ENCODE measurements at places on chromosomes 3 and 15.
A peak's percentile ranks its signal among the peaks of the same experiment; 100 is the strongest.

DNA sequence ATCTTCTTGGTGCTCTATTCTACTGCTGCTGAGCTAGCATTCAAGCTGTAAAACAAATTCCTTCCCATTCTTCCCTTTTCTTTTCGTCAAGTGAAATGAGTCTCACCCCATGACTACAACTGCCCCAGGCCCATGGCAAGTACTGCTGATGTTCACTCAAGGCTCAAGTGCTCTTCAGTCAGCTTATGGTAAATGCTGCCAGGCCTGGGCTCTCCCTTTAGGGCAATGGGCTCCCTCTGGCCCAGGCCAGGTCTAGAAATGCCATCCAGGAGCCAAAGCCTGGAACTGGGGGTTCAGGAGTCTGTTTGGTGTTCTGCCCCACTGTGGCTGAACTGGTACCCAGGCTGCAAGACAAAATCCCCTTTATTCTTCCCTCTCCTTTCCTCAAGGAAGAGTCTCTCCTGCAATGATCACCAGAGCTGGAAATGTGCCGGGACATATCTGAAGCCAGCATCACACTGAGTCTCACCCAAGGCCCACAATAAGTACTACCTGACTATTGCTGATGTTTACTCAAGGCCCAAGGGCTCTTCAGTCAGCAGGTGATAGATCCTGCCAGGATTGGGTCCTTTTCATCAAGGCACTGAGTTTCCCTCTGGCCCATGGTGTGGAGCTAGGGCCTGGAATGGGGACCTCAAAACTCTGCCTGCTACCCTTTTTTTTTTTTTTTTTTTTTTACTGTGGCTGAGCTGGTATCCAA is 205.0 kb upstream of the STAC start:
- no peak for DNase-seq

GRCh38 chr15:60854858-60855564 is 374.1 kb downstream of the RORA start:
- no peak for DNase-seq

DNA sequence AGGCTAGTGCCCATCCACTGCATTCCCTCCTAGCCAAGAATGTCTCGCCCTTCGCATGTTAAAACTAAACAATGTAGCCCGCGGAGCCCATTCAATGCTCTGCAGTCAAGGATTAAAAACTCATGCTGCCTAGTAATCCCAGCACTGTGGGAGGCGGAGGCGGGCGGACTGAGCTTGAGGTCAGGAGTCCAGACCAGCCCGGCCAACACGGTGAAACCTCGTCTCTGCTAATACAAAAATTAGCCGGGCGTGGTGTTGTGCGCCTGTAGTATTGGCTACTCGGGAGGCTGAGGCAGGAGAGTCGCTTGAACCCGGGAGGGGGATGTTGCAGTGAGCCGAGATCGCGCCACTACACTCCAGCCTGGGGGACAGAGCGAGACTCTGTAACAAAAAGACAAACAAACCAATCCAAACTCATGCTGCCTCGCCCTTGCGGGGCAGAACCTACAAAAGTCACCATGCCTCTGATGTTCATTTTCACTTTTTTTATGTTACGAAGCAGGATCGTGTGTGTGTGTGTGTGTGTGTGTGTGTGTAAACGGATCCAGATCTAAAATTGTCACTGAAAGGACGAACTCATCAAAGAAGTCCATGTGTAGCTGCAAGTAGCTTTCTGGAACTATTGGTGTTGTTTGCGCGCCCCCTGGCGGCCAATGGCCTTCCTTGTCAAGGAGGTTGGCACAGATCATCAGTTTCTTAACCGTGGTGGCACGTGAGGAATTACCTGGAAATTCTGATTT is 54.8 kb upstream of the SPESP1 start:
- DNase-seq = peak; percentile 87

GRCh38 chr15:80437334-80437891 is 33.2 kb downstream of the ARNT2 start:
- no peak for DNase-seq

- DNase-seq = no peak
Measured at GRCh38 chr15:42775416-42775815, 38.5 kb upstream of the CDAN1 start.

DNA sequence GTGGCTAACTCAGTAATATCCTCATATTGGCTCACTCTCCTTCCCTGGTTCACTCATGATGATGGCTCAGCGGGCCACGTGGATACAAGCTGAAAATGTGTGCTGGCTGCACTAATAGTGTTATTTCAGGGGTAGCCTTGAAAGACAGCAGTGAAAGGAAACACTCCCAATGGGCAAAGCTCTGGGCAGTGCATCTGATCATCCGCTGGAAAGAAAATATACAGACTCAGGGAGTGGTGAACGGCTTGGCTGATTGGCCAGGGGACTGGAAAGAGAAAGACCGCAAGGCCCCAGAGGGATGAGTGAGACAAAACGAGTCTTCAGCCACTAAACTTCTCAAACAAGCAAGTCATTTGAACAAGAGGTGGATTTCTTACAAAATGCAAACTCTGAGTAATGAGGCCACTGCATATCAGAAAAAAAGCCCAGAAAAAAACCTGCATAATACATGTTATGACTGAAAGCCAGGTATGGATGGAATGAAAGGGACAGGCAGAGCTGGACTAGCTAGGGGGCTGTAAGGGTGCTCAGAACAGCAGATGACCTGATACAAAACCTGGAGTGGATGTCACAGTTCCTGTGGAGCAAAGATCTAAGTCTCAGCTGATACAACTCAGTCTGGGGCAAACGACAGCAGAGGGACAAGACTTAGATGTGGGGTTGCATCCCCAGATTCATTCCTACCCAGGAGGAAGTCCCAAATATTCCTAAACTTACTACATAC is 33.3 kb downstream of the CMTM6 start:
- DNase-seq = no peak

DNA sequence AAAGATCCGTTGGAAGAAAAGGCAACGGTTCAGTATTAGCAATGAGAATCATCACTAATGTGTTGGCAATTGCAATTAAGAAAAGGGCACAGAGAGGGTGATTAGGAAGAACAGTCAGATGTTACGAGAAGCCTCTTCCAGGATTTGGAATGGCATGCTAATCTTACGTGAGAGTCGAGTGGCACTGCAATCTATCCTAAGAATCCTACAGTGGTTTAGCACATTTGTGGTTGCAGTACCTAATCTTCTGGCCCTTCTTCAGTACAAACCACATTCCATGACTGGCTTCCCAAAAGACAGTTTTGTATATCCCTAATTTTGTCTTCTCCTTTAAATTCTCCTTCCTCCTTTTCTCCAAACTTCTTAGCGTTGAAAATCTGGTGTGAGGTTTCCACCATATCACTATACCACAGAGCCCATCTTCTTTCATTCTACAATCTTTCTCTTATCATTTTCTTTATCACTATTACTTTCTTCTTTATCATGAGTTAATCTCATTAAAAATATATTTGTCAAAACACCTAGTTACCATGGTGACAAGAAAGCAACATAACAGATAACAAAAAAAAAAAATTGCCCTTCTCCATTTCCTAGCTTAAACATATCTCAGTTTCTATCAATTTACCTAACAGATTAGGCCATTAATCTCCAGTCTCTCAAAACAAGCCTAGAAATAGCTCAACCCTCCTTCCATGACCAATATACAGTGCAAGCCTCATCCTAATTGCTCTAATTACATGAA is 60.1 kb downstream of the IGSF11 start:
- DNase-seq = no peak

- no peak for DNase-seq
Measured at GRCh38 chr3:157816896-157817295, 289.3 kb downstream of the SHOX2 start.

DNA sequence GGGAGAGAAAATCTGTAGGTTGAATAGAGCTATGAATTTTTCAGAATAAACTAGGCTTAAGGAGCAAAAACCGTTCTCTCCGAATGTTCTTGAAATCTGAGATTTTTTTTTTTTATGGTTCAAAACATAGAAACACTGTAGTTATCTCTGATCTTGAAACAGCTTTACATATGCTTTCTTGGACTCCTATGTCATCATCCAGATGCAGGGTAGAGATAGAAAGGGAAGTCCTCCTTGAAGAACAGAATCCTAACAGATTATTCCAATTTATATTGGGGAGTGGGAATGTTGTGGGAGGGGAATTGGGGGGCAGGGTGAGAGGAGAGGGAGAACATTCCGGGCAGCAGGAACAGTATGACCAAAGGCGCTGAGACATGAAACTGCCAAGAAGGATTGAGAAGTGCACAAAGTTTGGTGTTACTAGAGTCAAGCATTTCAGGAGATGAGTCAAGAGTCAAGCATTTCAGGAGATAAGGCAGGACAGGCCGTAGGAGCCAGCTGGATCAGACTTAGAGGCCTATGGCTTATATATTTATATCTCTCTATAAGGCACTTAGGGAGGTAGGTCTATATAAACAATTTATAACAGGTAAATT is 21.9 kb upstream of the ST3GAL6 start:
- no peak for DNase-seq

DNA sequence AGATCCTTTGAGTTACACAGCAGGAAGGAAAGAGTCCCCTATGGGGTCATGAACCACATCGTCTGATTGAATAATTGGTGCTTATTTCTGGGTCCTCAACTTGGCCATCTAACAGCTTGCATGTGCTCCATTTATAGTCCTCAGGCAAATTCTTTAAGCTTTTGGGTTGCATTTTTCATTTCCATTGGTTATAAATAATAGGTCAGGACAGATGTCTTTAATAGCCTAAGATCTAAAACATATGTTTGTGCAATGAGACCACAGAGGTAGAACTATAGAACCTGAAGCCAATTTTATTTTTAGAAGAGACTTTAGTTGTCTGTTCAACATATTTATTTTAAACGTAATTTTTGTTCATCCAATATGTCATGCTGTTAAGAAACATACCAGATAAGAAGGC is 43.2 kb downstream of the CD200R1L start:
- DNase-seq = no peak

DNA sequence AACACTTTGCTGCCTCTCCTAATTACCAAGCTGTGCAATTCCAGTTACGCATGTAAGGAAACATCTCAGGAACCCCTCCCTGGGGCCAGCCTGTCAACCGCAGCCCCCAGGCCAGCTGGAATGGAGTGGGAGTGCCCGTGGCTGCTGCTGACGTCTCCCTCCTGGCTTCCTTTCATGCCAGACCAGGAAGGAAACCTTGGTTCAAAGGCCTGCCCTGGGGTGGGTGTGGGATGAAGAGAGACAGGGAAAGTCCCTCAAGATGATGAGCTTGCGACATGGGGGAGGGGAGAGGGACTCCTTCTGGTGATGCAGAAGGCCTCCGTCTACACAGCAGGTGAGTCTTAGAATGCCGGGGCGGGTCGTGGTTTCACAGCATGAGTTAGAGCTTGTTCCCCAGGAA is 11.4 kb upstream of the CYP11A1 start:
- DNase-seq = no peak

- no peak for DNase-seq
Measured at GRCh38 chr3:100060685-100061484, 53.4 kb downstream of the FILIP1L start.

- DNase-seq = peak; percentile 5
Measured at GRCh38 chr3:36944012-36944640, 728 bp downstream of the TRANK1 start.

DNA sequence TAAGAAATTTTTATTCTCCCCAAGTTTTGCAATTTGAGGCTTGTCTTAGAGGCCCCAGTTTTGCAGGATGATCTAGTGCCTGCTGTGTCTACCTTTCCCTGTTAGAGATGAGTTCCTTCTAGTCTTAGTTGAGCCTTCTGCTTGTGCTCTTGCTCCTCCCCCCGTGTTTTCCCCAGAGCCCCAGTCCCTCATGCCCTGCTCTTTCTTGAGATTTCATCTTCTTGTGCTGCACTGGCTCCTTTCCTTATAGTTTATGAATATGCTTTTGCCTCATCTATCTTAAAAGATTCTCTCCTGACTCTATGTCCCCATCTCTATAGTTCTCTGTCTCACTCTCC is 4.7 kb downstream of the GAP43 start:
- no peak for DNase-seq

DNA sequence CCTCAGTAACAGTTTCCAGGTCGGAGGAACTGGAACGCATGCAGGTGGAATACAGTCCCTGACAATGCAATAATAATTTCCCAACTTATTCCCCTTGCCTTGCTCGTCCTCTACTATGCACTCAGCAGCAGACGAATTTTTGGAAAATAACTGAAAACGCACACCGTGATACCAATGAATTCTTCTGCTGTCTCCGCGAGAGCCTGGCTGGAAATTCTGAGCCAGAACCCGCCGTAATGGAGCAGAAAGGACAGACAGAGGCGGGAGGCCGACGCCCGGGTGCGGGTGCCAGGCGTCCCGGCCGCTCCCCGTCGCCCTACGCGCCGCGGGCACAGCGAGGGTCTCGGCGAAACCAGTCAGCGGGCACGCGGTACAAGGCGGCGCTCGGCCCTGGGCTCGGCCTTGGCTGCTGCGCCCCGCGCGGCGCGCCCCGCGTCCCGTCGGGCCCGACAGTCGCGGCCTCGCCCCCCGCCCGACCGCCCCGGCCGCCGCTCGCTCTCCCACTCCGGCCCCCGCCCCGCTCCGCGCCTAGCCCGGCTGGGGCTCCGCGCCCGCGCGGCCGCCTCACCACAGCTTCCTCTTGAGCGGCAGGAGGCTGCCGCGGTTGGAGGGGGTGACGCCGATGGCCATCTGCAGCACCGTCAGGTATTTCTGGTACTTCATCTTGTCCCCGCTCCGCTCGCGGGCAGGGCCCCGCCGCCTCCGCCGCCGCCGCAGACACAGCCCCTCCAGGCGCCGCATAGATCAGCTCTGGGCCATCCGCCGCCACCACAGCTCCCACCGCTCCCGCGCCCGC is 114.5 kb upstream of the GOLGA8J start:
- DNase-seq = no peak

DNA sequence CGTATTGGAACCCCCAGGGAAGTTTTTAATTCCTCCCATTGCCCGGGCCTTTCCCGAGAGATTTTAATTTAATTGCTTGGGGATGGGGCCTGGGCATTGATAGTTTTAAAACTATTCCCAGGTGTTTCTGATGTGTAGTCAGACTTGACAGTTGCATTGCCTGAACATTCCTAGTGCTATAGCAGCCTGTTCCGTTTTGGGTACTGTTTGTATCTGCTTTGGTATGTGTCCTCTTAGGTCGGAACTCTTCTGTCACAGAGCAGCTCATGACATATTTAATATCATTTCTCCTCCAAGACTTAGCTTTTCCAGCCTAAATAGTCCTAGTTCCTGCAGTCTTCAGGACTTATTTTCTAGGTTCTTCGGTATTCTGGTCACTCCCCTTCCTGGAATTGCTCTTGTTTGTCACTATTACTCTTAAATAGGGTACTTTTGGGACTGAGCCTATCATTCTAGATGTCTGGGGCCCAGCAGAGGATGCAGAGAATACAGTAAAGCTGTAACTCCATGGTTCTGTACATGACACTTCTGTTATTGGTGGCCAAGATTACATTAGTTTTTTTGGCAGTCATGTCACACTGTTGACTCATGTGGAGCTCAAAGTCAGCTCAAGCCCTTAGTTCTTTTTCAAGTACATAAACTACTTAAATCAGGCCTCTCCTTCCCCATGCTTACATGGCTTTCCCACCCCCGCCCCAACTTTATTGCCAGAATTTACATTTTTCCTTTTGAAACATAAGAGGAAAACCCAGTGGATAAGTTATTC is 81.5 kb downstream of the BBX start:
- DNase-seq = no peak

DNA sequence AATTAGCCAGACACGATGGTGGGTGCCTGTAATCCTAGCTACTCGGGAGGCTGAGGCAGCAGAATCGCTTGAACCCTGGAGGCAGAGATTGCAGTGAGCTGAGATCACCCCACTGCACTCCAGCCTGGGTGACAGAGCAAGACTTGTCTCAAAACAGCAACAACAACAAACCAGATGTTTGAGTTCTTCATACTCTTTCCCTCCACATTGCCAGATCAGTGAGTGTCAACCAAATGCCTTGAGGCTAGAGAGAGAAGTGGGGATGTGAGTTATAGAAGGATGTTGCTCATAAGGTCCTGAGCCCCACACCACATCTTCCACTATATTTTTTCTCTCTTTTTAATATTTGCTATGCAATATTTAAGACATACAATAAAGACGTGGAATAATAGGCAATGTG is 19.8 kb downstream of the MAPKBP1 start:
- DNase-seq = no peak

Data from activated CD8-positive, alpha-beta memory T cell treated with anti-CD3 and anti-CD28 coated beads for 48 hours (primary cell).